DMS79 (cell line): ENCODE measurements at places on chromosomes 2 and 18.

GRCh38 chr2:238431-238830, 25.4 kb downstream of the SH3YL1 start:
- DNase-seq = no peak

DNA sequence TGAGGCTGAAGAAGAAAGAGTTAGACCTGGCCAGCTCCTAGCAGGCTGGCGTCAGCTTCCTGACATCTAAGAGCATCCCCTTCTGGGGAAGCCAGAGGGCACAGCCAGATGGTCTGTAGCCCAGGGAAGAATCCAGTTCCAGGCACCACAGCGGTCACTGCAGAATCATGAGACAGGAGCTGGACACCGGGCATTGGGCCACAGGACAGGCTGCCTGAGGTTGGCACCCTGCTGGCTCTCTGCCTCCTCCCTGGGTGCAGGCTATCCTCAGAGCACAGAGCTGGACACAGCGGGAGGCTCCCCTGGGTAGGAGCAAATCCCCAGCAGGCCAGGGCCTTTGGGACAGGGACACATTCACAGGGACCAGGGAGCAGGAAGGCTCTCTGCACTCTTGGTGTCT, 19.8 kb upstream of the ATOH8 start:
- DNase-seq = no peak

- no peak for DNase-seq
Measured at GRCh38 chr18:10090668-10091067, 176.9 kb downstream of the VAPA start.

- no peak for DNase-seq
Measured at GRCh38 chr2:45559436-45559835, 51.6 kb downstream of the SRBD1 start.

GRCh38 chr2:66889632-66889882, 454.6 kb downstream of the MEIS1 start:
- no peak for DNase-seq

DNA sequence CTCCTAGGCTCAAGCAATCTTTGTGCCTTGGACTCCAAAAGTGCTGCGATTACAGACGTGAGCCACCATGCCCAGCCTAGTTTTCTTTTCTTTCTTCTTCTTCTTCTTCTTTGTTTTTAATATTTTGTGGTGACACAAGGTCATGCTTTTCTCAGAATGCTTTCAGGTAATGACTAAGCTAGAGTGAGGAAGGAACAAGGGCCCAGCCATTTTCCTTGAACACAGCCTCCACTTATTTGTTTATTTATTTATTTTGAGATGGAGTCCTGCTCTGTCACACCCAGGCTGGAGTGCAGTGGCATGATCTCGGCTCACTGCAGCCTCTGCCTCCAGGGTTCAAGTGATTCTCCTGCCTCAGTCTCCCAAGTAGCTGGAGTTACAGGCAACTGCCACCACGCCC, 74.3 kb upstream of the ST3GAL5 start:
- DNase-seq = no peak

- DNase-seq = no peak
Measured at GRCh38 chr2:240925191-240925567, 19.0 kb downstream of the CROCC2 start.
